ENCODE measurements at places on chromosomes 2 and 18.

- DNase-seq = no peak
Measured at GRCh38 chr18:62609764-62610163, 86.9 kb downstream of the ZCCHC2 start.

DNA sequence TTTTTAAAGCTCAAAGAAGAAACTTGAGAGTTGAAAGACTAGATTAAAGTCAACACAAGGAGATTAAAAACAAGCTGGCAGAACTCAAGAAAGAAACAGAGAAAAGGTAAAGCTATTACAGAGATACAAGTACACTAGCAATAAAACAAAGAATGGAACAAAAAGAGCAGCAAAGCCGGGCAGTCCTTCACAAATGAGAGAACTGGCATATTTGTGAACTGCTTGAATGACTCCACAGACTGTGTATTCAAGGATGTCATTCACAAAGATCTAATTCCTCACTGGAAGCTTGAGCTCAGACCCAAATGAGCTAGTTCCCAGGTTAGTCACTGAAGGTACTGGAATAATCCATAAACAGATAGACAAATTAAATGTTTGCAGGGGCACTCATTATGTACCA is 318.0 kb downstream of the MYCN start:
- DNase-seq = no peak

DNA sequence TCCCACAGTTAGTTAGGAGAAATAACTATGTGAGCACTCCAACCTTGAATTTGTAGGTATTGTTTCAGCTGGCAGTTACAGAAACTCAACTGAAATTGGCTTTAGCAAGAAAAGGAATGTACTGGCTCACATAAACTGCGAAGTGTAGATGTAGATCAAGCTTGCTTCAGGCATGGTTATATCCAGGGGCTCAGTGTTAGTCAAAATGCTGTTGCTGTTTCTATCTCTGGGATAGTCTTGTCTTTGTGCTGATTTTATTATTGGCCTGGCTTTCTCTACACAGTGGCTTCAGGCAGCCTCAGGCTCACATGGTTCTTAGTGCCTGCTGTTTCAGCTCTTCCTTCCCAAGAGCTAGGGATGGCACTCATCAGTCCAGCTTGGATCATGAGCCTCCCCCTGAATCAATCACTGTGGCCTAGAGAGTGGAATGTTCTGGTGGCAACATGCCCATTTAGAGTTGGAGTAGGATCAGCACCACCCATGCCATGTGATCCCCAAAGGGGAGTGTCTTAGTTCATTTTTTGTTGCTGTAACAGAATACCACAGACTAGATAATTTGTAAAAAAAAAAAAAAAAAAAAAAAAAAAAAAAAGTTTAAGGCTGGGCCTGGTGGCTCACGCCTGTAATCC is 69.1 kb upstream of the FOXI3 start:
- DNase-seq = no peak

DNA sequence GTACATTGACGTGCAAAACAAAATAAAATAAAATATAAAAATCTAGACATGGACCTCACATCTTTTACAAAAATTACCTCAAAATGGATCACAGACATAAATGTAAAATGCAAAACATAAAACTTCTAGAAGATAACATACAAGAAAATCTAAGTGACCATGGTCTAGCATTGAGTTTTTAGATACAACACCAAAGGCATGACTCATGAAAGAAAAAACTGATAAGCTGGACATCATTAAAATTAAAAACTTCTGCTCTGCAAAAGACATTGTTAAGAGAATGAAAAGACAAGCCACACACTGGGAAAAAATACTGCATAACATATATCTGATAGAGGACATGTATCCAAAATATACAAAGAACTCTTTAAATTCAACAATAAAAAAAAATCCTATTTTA is 14.4 kb downstream of the MAP4K3 start:
- DNase-seq = no peak

DNA sequence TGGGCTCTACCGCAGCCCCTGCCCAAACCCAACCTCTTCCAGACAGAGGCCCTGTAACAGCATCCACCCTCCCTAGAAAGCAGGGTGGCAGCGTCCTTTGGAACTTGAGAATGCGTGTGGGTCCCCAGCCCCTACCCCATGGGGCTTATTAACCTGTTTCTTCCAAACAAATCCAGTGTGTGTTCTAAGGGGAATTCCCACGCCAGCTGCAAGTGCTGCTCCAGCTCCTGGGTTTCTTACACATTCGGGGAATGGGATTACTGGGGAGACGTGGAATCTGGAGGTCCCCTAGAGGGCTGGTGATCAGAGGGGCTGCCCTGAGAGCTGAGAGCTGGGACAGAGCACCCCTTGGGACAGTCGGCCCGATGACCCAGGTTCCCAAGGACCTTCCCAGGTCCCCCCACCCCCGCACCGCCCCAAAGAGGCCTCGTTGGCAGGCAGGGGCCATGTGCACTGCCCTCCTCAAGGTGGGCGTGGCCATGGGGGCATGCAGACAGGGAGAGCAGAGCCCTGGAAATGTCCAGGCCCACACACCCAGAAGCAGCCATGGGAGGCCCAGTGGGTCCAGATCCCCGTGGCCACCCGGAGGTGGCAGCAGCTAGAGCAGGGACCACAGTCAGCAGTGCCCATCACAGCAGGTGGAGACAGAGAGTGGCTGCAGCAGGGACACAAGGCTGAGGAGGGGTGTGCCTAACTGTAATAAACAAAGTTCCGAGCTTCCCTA is 18.8 kb upstream of the TEX44 start:
- no peak for DNase-seq

DNA sequence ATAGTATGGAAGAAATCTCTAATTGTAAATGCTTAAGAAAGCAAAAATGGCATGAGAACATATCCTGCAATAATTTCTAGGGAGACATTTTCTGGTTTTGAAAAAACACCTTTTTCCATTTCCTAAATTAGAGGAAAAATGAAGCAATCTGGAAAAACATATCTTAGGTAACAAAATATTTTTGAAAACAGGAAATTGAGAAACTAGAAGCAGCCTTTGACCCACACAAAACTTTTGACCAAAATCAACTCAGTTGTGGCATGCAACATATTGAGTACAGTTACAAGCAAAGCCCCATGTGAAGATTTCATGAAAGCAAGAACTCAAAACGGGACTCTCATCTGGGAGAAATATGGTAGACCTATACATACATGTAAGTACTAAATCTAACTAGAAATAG is 28.6 kb upstream of the CHAC2 start:
- peak; percentile 27 for DNase-seq

GRCh38 chr2:85436836-85437487 is 18.4 kb downstream of the SH2D6 start:
- DNase-seq = no peak

- DNase-seq = no peak
Measured at GRCh38 chr2:44836916-44837315, 104.6 kb upstream of the SIX3 start.

GRCh38 chr2:241094924-241095420 is 7.1 kb downstream of the MTERF4 start:
- no peak for DNase-seq

- DNase-seq = no peak
Measured at GRCh38 chr2:63862806-63863205, 21.1 kb downstream of the UGP2 start.

Data from MV-4-11 (cell line).